Naive thymus-derived CD8-positive, alpha-beta T cell (primary cell): ENCODE measurements at places on chromosomes 13 and 19. TPM values are rescaled to one million over a fixed set of nuclear protein-coding genes. Genes with fewer than 3 reads are reported as not detected.

The MCEMP1 gene
- total RNA-seq, result not detected

The CYP4F3 gene
- not detected for total RNA-seq

The CCDC70 gene
- total RNA-seq, result not detected

The GNG7 gene
- 8.5 TPM for total RNA-seq

The CBARP gene
- not detected for total RNA-seq

The ZNF507 gene
- total RNA-seq, result 49.0 TPM

The TBC1D17 gene
- 92.7 TPM for total RNA-seq

The CLDN10 gene
- total RNA-seq, result not detected

The DAZAP1 gene
- total RNA-seq, result 166 TPM

The C19orf44 gene
- total RNA-seq, result 4.4 TPM

The ZNF480 gene
- total RNA-seq, result 27.3 TPM

The MBD3L2 gene
- total RNA-seq, result not detected

The SOHLH2 gene
- not detected for total RNA-seq

The PRTN3 gene
- total RNA-seq, result not detected

The BCL2L12 gene
- 24.0 TPM for total RNA-seq

DNA sequence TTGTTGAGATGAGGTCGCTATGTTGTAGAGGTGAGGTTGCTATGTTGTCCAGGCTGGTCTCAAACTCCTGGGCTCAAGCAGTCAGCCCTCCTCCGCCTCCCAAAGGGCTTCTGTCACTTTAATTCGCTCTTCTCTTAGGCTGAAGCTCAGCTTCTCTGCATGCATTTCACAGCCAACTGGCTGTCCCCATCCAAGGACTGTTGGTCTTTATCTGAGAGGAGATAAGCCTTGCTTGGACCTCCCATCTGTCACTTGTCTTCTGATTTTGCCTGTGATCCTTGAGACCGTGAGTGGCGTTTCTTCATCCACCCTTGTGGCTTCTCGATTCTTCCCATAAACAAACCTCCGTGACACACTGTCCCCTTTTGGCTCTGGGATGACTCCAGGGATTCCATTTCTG lies 24.4 kb downstream of the CERS1 start:
- DNase-seq, result no peak

DNA sequence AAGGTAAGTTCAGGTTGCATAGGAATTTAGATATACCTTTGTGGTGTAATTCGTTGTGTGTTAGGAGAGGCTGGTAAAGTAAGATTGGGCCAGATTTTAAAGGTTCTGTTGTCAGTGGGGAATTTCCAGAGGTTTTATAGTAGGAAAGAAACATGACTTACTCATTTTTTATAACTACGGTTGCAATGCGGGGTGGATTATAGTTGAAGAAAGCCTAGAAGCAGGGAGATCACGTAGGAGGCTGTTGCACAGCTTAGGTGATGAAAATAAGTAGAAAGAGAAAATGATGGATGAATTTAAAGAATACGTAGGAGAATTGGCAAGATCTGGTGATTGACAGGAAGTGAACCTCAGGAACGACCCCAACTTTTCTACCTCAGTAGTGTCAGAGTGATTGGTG lies 61.1 kb downstream of the PIBF1 start:
- no peak for DNase-seq

GRCh38 chr13:30052120-30052519 lies 201.7 kb upstream of the UBL3 start:
- no peak for DNase-seq

- peak; percentile 91 for DNase-seq
These were observed at the start of gene ZNF570 for GRCh38 chr19:37468961-37469777. ZNF570 (plus strand) TSS chr19:37469356; CDS start chr19:37470355, 999 bp downstream.

DNA sequence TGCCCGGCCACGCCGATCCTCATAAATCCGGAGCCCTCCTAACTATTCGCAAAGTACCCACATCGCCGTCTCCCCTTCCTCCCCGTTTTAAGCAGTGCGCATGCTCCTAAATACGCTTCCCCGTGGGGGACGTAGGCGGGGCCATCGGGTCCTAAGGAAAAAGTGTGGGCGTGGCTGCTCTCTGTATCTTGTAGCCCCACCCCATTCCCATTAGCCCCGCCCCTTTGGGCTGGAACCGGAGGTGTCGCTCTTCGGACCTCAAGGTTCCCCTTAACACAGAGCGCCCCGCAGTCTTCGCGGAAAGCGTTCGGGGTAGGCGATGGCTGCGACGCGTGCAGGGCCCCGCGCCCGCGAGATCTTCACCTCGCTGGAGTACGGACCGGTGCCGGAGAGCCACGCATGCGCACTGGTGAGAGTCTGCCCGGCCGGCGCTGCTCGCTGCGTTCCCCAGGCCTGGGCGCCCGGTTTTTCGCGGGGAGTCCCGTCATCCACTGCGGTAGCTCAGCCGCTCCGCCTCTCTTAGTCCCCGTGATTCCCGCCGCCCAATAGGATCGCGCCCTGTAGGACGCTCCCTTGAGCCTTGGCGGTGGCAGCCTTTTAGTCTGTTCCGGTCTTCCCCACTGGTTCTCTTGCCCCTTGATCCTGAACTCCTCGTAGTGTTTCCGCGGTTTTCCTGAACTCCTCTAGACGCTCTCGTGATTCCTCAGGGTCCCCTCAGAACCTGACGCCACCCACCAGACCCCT lies at the start of gene ALDH16A1:
TSS of gene ALDH16A1 (plus strand) at position 213 of the 744 bp plus-strand sequence. CDS start at position 320, 107 bp downstream.
- peak; percentile 97 for DNase-seq

- no peak for DNase-seq
These were observed 4.7 kb upstream of the ZNF611 start for GRCh38 chr19:52739576-52739975.

DNA sequence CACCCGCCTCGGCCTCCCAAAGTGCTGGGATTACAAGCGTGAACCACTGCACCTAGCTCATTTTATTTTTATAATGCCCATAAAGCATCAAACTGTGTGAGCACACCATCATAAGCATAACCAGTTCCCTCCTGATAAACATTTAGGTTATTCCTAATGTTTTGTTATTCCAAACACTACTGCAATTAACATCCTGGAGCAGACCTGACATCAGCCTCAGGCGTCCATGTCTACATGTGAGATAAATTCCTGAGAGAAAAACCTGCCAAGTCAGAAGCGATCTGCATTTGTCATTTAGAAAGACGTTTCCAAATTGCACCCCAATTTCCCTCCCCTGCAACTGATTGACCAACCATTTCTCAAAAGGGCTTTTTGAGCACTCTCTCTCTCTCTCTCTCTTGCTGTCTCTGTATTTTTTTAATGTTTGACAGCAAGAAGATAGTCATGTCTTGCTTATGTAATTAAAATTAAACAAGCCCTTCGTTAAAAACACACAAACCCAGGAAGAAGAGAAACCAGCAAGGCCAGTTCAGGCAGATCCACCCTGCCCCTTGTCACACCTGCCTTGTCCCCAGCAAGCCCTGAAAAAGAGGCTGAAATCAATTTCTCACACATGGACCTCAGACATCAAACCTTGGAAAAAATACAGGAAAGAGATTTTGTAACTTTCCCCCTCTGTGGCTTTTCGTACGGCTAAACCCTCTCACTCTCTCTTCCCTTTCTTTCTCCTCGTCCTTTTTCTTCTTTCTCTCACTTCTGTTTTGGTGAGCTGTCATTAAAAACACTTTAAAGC lies 9.9 kb downstream of the LYPD3 start:
- no peak for DNase-seq

- no peak for DNase-seq
These were observed 17.1 kb upstream of the S1PR4 start for GRCh38 chr19:3161453-3161852.

GRCh38 chr13:32824675-32825074 lies 191.5 kb upstream of the KL start:
- DNase-seq, result no peak

GRCh38 chr19:51253088-51253806 lies 2.4 kb downstream of the SIGLECL1 start:
- DNase-seq, result no peak

GRCh38 chr19:11708457-11708856 lies 30.3 kb downstream of the ZNF823 start:
- DNase-seq, result no peak

DNA sequence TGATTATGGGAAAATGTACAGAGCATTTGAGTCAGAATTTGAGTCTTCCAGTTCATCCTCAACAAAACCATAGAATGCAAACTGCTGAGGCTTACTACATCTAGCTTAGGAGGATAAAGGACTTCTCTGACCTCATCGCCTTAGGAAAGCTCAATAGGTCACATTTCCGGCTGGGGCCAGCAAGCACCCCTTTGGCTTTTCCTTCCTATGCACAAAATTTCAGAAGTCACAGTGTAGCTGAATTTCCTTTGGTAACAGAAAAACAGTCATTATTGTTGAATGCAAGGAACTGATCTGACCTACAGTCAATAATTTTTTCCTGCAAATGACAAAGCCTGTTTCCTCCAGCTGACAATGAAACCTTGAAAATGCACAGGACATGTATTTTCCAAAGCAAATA lies 32.8 kb upstream of the LRCH1 start:
- DNase-seq, result no peak

GRCh38 chr13:50713523-50714248 lies 129.8 kb downstream of the DLEU7 start:
- DNase-seq, result no peak

GRCh38 chr19:38079926-38080380 lies 144.1 kb downstream of the DPF1 start:
- DNase-seq, result no peak
